Endodermal cell (in vitro differentiated cells): ENCODE measurements at places on chromosomes 3 and 15. TPM values are rescaled to one million over a fixed set of nuclear protein-coding genes. Genes with fewer than 3 reads are reported as not detected.
A peak's percentile ranks its signal among the peaks of the same experiment; 100 is the strongest.

DNA sequence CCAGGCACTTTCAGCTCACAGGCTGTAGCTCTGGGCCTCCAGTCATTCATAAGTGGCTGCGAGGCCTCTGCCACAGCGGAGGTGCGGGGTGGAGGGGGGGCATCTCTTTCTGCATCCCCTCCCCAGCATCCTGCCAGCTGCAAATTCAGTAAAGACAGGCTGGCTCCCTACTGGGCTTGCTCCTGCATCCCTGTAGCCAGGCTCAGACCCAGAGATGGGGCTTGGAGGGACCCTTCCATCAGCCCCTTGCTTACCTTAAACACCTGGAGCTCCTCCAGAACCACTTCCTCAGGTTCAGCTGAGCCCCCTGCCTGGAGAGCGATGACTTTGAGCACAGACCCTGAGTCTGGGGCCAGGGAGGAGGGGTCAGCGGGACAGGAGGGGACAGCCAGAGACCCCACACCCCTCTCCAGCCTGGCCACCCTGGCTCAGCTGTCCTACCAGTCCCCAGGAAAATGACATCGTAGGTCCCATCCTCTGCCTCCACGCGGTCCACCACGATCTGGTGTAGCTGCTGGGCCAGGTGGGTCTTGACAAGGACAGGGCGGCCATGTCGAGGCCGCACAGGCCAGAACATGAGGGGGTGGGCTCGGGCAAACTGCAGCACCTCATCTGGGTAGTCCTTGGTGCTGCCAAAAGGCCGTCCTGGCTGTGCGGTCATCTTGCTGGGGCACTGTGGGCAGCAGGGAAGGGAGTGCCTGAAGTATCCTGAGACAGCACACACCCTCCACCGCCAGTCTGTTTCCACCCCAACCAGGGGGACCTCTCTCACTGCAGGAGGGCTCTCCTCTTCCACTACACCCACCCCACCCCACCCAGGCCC is 5.3 kb downstream of the SEMA3G start:
- no peak overlapping the region for H3K27ac ChIP-seq
- no peaks in the 10 kb centered on the region for H3K36me3 ChIP-seq

The MCF2L2 gene
- total RNA-seq, result 53.7 and 72.6 TPM in 2 replicates

- no peaks in the 10 kb centered on the region for H3K36me3 ChIP-seq
- no peak overlapping the region for H3K4me3 ChIP-seq
- H3K27ac ChIP-seq, result no peak overlapping the region
- no peaks in the 10 kb centered on the region for H3K4me1 ChIP-seq
- H3K27me3 ChIP-seq, result no peaks in the 10 kb centered on the region
- no peak for DNase-seq
These were observed 9.5 kb downstream of the CCR9 start for GRCh38 chr3:45895686-45896468.

The MUSTN1 gene
- total RNA-seq, result 4.2 and 4.4 TPM in 2 replicates

The KLHL40 gene
- not detected in 3 replicates for total RNA-seq

DNA sequence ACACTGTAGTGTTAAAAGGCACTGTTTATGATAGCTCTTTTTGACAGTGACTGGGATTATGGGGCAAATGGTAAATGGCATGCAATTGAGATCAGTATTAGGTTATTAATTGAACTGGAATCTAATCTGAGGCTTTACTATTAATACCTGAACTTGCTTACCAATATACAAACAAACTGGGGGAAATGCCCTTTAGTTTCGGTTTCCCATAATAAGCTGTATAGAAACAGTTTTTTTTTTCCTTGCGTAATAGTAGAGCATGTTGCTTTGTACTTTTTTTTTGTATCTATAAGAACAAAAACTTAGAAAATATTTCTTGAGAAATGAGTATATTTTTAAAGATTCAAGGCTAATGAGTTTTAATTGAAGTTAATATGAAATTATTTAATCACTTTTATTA is 95.0 kb downstream of the FNDC3B start:
- no peak for DNase-seq
- H3K4me3 ChIP-seq, result no peak overlapping the region
- H3K27ac ChIP-seq, result no peak overlapping the region
- H3K4me1 ChIP-seq, result peaks cover 19% of the 10 kb centered on the region

GRCh38 chr15:66917904-66918448 is 147.4 kb upstream of the SMAD3 start:
- peaks cover 3% of the 10 kb centered on the region for H3K4me1 ChIP-seq
- peak overlapping the region; percentile 47 for H3K4me3 ChIP-seq
- no peak for DNase-seq
- H3K27ac ChIP-seq, result no peak overlapping the region
- no peaks in the 10 kb centered on the region for H3K36me3 ChIP-seq

The C15orf39 gene
- 16.3 to 19.2 TPM (median 19.0 TPM) in 3 replicates for total RNA-seq

- no peaks in the 10 kb centered on the region for H3K27me3 ChIP-seq
- H3K36me3 ChIP-seq, result no peaks in the 10 kb centered on the region
- H3K4me3 ChIP-seq, result no peak overlapping the region
- no peak overlapping the region for H3K27ac ChIP-seq
These were observed 9.2 kb downstream of the FAM162A start for GRCh38 chr3:122392868-122393844.

The ITIH1 gene
- 0.78 TPM in 1 of 3 replicates, not detected in the others for total RNA-seq

The TGM5 gene
- not detected in 3 replicates for total RNA-seq

The CKMT1A gene
- 0.55 to 1.5 TPM in 2 of 3 replicates, not detected in the other for total RNA-seq

The SLC28A1 gene
- not detected in 3 replicates for total RNA-seq

DNA sequence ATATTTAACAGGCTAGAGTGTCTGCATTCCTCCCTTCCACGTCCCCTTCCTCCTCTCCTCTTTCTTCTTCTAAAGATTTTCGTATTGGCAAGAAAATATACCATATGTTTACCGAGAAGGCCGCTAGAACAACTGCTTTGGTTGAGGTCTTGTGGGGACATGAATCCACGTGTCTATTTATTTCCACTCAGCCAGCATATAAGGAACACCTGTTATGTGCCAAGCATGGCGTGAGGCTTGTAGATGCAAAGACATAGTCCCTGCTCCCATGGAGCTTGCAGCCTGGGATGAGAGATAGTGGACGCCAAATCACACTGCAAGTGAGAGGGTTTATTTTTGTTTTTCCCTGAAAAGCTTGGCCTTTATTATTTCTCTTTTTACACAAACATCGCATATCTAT is 57.1 kb downstream of the SLC7A14 start:
- DNase-seq, result no peak
- peaks cover 34% of the 10 kb centered on the region for H3K27me3 ChIP-seq
- peaks cover 9% of the 10 kb centered on the region for H3K4me1 ChIP-seq

- no peaks in the 10 kb centered on the region for H3K36me3 ChIP-seq
- no peak overlapping the region for H3K27ac ChIP-seq
- no peak overlapping the region for H3K4me3 ChIP-seq
- no peaks in the 10 kb centered on the region for H3K4me1 ChIP-seq
- H3K27me3 ChIP-seq, result no peaks in the 10 kb centered on the region
These were observed 57.4 kb upstream of the ICE2 start for GRCh38 chr15:60536314-60536713.

GRCh38 chr15:67899596-67900283 is 59.9 kb upstream of the RNU6-1 start:
- peaks cover 3% of the 10 kb centered on the region for H3K4me1 ChIP-seq
- H3K36me3 ChIP-seq, result no peaks in the 10 kb centered on the region
- H3K27ac ChIP-seq, result no peak overlapping the region
- no peak overlapping the region for H3K4me3 ChIP-seq
- H3K27me3 ChIP-seq, result no peaks in the 10 kb centered on the region

- no peaks in the 10 kb centered on the region for H3K27me3 ChIP-seq
- DNase-seq, result no peak
- no peaks in the 10 kb centered on the region for H3K36me3 ChIP-seq
- H3K4me1 ChIP-seq, result peaks cover 5% of the 10 kb centered on the region
These were observed 114.7 kb upstream of the TPM1 start for GRCh38 chr15:62927836-62928235.

The CACNA2D3 gene
- 0.15 to 0.42 TPM in 2 of 3 replicates, not detected in the other for total RNA-seq

DNA sequence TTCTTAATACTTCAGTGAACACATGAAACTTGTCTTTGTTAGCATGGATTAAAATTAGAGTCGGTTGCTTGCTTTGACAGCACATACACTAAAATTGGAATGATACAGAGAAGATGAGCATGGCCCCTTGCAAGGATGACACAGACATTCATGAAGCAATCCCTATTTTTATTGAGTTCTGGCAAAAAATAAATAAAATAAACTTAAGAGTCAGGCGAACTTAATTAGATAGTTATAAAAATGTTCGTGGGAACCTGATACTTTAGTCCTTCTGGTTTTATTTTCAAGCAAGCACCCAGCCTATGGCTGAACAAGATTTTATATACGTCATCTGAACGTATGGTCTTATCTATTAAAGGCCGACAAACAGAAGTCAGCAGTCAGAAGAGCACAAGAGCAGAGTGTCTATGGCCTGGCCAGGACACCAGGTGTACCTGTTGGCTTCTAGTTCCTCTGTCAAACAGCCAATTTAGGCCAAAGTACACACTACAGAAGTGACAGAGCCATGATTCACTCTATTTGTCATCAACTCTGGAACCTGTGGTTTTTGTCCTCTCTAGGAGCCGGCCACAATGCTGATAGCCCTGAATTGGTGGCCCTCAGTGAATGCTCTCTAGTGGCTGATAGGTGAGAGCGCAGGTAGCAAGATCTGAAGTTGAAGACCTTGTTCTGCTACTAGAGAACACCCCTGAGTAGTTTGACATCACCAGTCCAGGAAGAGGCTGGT is 64.3 kb downstream of the LEO1 start:
- no peaks in the 10 kb centered on the region for H3K27me3 ChIP-seq
- DNase-seq, result peak; percentile 66
- H3K36me3 ChIP-seq, result peaks cover 54% of the 10 kb centered on the region
- no peak overlapping the region for H3K27ac ChIP-seq
- no peaks in the 10 kb centered on the region for H3K4me1 ChIP-seq

- no peak for DNase-seq
- H3K36me3 ChIP-seq, result no peaks in the 10 kb centered on the region
- H3K4me3 ChIP-seq, result no peak overlapping the region
- no peak overlapping the region for H3K27ac ChIP-seq
These were observed 16.4 kb downstream of the ZNF654 start for GRCh38 chr3:88075497-88075896.

GRCh38 chr3:23776352-23776891 is 29.3 kb upstream of the UBE2E1 start:
- H3K27ac ChIP-seq, result peak overlapping the region; percentile 59
- no peaks in the 10 kb centered on the region for H3K36me3 ChIP-seq
- no peaks in the 10 kb centered on the region for H3K4me1 ChIP-seq
- H3K4me3 ChIP-seq, result no peak overlapping the region
- H3K27me3 ChIP-seq, result no peaks in the 10 kb centered on the region

GRCh38 chr3:78881501-78881900 is 886.3 kb downstream of the ROBO1 start:
- no peaks in the 10 kb centered on the region for H3K27me3 ChIP-seq
- H3K27ac ChIP-seq, result peak overlapping the region; percentile 69
- no peak overlapping the region for H3K4me3 ChIP-seq
- no peaks in the 10 kb centered on the region for H3K4me1 ChIP-seq

The IL16 gene
- 0.13 to 0.19 TPM in 2 of 3 replicates, not detected in the other for total RNA-seq

The CLDN1 gene
- total RNA-seq, result 8.7 to 61.2 TPM (median 9.2 TPM) in 3 replicates

GRCh38 chr3:160980740-160981139 is 124.4 kb downstream of the B3GALNT1 start:
- no peak for DNase-seq
- no peaks in the 10 kb centered on the region for H3K27me3 ChIP-seq
- no peak overlapping the region for H3K4me3 ChIP-seq
- no peaks in the 10 kb centered on the region for H3K36me3 ChIP-seq

DNA sequence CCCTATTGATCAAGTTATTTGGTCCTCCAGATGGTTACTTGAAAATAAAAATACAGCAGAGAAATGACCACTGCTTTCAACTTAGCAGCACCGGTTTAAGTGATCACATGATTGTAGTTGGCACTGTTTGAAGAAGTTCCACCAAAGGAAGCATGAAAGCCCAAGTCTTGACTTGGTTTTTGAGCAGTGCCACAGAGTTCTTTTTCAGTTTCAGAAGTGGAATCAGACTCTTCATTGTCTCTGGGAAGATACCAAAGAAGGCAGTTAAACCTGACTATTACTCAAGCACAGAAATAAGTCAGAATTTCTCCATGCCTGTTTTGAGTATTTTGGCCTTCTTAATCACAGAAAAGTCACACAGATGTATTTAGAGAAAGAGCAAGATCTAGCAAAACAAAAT is 66.7 kb downstream of the BBX start:
- DNase-seq, result no peak
- H3K4me1 ChIP-seq, result no peaks in the 10 kb centered on the region
- no peaks in the 10 kb centered on the region for H3K27me3 ChIP-seq
- no peaks in the 10 kb centered on the region for H3K36me3 ChIP-seq

The PRSS50 gene
- 0.63 and 1.2 TPM in 2 replicates for total RNA-seq

DNA sequence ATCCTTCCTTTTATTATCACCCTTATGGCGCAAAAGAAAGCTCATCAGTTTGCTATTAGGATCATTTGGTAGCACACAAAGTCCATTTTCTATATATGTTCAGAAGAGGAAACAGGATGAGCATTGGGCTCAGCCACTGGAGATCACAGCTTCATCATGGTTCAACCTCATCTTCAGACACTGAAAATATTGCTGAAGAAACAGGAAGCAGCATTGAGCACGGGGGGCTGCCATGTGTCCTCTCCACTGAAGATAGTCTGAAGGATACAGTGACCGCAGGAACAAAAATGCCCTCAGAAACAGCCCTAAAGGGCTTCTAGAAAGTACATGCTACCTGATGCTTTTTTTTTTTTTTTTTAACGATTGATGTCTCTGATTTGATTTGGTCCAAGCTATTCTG is 835.3 kb upstream of the CFAP20DC start:
- H3K4me1 ChIP-seq, result no peaks in the 10 kb centered on the region
- H3K27ac ChIP-seq, result no peak overlapping the region
- no peak overlapping the region for H3K4me3 ChIP-seq
- no peak for DNase-seq
- H3K36me3 ChIP-seq, result no peaks in the 10 kb centered on the region

The PSMD2 gene
- 264 to 353 TPM (median 332 TPM) in 3 replicates for total RNA-seq

GRCh38 chr15:77518458-77518857 is 97.8 kb downstream of the HMG20A start:
- no peaks in the 10 kb centered on the region for H3K27me3 ChIP-seq
- DNase-seq, result peak; percentile 34
- H3K4me1 ChIP-seq, result no peaks in the 10 kb centered on the region

GRCh38 chr3:52781741-52782140 is 4.3 kb downstream of the ITIH1 start:
- H3K27ac ChIP-seq, result no peak overlapping the region
- H3K36me3 ChIP-seq, result no peaks in the 10 kb centered on the region
- DNase-seq, result peak; percentile 22
- H3K4me3 ChIP-seq, result no peak overlapping the region
- peaks cover 7% of the 10 kb centered on the region for H3K27me3 ChIP-seq

The ISLR gene
- 0.23 TPM in 1 of 3 replicates, not detected in the others for total RNA-seq
